ENCODE measurements at places on chromosomes 12 and 14. TPM values are rescaled to one million over a fixed set of nuclear protein-coding genes. Genes with fewer than 3 reads are reported as not detected.

The COL2A1 gene
- 24.3 TPM for total RNA-seq

The RD3L gene
- total RNA-seq, result not detected

The STON2 gene
- 45.2 TPM for total RNA-seq

The PRB2 gene
- total RNA-seq, result not detected

The RFX4 gene
- 0.14 TPM for total RNA-seq

The LHX5 gene
- total RNA-seq, result 1.5 TPM

The ERBB3 gene
- total RNA-seq, result 49.2 TPM

The CELA1 gene
- total RNA-seq, result not detected
